ENCODE measurements at places on chromosomes 2 and 18.

DNA sequence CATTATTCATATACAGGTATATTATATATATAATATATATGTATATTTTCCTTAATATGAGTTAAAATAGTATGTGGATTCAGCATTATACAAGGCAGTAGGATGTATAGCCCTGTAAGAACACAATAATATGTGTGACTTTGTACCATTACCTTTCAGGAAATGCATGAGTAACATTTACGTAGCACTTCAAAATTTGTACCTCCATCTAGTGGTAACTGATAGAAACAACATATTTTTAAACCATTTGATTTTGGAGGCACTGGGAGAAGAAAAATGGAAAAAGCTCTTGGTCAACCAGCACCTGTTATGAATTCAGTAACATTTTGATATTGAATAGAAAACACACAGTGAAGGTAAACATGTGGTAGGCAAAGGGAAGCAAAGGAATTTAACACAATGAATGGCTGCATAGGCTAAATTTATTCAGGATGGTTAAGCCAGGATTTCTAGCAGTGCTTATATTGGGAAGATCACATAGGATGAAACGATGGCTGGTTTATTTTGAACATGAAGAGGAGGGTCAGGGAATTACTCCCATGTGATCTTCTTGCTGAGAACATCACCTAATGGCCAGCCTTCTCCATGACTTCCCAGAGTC lies 565.5 kb downstream of the CCDC85A start:
- no peak for DNase-seq

GRCh38 chr18:2914185-2914880 lies 67.5 kb downstream of the EMILIN2 start:
- DNase-seq, result no peak

DNA sequence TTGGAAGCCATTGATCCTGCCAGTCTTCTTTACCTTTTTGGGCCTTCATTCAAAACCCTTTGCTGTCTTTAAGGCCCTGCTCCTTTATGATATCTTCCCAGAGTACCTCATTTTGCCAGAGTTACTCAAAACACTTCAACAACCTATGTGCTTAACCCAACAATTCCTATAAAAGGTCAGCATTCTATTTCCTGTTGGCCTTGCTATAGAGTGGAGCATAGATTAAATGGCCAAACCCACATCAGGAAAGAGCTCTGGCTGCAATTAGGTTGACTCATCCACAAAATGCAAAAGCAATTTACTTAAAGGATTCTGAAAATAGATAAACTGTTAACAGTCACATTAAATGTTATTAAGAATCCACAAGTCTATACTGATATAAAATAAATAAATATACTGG lies 21.2 kb downstream of the MRPL33 start:
- DNase-seq, result no peak

DNA sequence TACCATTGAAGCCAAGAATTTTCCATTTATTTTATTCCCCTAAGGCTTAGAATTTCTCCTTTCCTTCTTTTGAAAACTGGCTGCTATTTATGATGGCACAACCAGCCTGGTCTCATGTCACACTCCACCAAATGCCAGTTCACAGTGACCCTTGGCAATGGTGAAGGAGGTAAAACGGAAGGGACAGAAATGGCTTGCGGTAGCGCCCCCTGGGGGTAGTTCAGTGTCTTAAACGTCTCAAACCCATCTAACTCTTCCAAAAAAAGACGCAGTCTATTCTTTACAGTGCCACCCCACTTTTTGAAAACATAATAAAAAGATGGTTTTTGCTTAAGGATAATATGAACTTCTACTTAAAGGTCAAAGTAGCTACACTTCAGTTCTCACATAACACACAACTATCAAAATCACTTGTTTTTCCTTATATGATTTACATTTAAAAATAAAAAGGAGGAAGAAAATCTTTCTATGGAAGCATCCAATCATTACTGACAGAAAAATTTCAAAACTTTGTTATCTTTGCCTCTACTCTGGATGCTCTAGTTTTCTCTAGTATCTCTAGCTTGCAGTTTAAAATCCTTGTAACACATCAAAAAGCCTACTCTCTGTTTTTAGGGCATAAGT lies 28.0 kb downstream of the PNO1 start:
- DNase-seq, result peak; percentile 35

- DNase-seq, result no peak
Measured at GRCh38 chr2:112342067-112342550, 66.7 kb downstream of the ZC3H6 start.

DNA sequence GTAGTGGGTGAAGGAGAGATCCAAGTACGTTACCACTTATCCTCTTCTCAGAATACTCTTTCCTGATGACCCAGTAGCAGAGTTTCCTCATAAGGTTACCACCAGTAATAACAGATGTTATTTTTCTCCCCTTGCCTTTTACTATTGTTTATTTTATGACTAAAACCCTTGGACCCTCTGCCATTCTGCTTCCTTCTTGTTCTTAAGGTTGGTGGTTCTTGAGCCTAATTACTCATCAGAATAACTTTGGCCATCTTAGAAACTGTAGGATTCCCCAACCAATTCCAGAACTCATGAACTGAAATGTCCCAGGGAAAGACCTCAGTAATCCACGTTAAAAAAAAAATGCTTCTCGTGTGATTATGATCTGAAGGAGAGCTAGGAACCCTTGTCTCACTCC lies 64.9 kb downstream of the CHST9 start:
- DNase-seq, result no peak

- peak; percentile 29 for DNase-seq
Measured at GRCh38 chr2:70789304-70790135, 923 bp downstream of the FIGLA start.

DNA sequence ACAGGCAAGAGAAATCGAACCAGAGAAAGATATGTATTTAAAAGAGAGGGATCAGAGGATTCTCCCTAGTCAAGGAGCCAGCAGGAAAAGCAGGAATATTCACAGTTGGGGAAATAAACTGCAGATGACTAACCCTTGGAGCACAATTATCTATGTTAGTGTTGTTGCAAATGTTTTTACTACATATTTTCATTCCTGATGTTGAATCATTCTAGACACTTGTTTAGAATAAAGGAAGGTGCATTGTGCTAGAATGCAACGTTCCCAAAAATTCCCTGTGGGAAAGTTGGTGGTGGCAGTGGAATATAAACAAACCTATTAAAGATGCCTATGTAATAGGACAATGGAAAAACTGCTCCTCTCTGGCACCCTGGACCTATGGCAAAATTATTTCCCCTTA lies 63.3 kb downstream of the DTNA start:
- no peak for DNase-seq

GRCh38 chr2:223086370-223086981 lies 34.5 kb downstream of the KCNE4 start:
- no peak for DNase-seq

- no peak for DNase-seq
Measured at GRCh38 chr18:62717169-62717924, 2.0 kb downstream of the PHLPP1 start.

GRCh38 chr2:7007846-7008741 lies 90.9 kb downstream of the RNF144A start:
- DNase-seq, result no peak

DNA sequence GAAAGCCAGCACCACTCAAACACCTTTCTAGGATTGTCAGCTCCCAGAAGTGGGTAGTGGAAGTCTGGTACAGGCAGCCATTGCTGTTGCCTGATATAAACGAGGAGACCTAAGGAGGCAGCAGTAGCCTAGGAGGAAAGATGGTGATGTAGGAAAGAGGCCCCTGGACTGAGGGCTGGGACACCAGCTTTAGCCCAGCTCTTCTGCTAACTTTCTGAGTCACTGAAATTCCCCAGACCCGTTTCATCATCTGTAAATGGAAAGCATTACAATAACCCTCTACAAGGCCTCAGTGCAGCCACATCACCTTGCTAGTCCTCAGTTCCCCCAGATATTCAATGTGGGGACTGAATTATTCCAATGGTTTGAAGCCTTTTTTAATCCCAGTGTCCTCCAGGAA lies 336.5 kb downstream of the TNS1 start:
- DNase-seq, result no peak

- DNase-seq, result no peak
Measured at GRCh38 chr2:56500317-56500716, 316.5 kb downstream of the CCDC85A start.

DNA sequence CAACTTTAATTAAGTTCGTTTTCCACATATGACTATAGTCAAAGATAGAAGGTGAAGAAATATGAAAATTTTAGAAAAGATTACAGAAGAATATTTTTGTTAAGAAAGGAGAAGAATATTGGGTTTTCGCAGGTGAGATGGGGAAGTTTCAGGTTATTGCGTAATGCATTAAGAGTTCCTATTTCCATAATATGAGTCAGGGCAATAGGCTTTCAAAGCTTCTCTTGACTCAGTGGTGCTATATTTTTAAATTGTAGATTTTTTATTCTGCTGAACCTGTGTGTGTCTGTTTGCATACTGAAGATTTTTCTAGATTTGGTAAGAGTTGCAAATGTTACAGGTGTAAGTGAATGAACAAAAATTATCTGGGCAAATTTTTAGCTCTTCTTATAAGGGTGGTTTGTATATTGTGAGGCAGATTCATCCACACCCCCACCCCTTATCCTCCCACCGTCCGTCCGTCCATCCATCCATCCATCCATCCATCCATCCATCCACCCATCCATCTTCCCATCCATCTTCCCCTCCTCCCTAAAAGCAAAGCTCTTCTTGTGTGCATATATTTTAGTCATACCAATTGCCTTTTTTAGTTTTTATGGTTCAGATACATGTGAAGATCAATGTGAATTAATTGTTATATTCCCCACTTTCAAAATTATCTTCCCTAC lies 69.6 kb downstream of the MYO1B start:
- no peak for DNase-seq

- no peak for DNase-seq
Measured at GRCh38 chr2:118846953-118847761, at the start of gene EN1. Gene EN1, minus strand, starts transcription at chr2:118847648. Its CDS starts 481 bp downstream, at chr2:118847167.

- DNase-seq, result no peak
Measured at GRCh38 chr2:147110317-147110716, 734.5 kb upstream of the ACVR2A start.

- DNase-seq, result no peak
Measured at GRCh38 chr2:53989210-53989862, 18.5 kb upstream of the PSME4 start.

DNA sequence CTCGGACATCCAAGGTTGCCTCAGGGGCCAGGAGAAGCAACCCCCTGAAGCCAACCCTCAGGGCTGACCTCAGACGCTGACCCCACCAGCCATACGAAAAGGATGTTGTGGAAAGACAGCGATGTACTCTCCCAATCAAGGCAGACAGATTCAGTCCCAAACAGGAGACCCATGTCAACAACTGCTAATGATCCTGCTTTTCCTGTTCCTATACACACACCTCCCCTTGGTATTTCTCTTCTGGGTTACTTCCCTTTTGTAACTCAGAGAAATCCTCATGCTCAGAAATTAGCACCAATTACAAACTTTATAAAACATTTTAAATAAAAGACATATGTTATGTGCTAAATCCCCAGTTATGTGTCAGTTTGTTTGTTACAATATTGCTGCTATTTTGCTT lies 120.8 kb downstream of the PID1 start:
- no peak for DNase-seq

GRCh38 chr2:15006667-15007066 lies 374.1 kb downstream of the LRATD1 start:
- DNase-seq, result no peak

DNA sequence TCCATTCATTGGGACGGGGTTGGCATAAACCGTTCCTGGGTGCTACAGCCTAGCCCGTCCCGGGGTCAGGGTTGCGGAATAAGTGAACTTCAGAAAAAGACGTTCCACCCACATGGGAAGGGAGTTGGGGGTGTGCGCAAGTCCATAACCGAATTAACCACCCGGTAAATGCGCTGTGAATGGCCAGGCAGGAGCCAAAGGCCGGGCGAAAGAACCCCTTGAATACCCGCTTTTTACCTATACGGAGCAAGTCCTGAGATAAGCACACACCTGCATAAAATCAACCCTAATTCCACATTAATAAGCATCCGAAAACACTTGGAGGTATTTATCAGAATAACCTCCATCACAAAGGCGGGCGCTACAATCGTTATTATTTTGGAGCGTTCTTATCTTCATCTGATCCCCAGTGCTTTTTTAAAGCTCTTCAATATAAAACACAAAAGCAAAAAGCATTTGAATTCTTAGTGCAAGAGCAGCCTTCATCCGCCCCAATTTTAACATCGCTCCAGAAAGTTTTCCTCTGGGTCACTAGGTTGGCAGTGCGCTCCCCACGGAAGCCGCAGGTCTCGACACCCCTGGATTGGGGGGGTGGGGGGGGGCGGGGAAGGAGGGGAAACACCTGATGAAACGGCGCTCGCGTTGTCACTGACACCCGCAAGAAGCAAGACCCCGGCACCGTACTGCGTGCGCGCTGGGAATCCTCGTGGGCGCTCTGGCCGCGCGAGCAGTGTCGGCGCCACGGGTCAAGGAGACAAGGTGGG lies 1.2 kb downstream of the SATB2 start:
- no peak for DNase-seq

DNA sequence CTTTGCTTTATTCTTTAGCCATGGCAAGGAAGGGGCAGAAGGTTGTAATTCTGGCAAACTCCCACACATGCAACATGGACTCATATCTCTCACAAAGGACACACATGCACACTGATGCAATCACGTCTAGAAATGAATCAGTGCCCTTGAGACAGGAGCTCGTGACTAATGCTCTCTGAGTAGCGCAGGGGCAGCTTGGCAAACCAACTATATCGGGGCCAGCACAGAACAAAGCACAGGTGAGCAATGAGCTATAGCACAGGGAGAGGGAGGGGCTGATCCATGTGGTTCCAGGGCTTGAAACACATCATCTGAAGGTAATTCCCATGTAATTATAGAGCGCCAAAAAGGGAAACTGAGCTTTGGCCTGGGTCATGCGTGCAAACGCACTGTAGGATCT lies 165.2 kb upstream of the KLF7 start:
- DNase-seq, result no peak

DNA sequence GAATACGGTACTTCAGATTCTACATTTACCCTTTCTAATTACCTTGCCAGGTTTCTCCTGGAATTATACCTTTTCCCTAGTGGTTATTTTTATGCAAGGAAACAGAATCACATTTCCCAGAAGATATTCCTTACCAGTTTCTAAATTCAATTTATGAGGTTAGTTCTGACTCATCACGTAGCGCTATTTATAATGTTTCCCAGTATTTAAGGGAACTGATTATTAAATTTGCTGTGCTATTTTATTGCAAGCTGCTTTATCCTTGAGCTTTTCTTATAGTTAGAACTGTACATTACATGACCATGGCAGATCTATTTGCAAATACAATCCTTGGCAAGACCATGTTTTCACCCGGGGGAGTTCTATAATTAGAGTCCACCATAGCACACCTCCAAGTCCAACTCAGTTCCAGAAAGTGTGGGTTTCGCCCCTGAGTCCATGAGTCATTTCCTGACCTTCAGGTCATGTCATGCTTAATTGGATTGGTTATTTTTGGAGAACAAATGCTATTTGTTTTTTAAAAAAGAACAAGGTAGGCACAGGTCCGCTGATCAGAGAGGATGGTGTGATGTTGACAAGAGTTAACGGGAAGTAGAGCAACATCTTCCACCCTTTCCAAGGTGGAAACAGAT lies 126.6 kb downstream of the ZNF532 start:
- DNase-seq, result no peak

- DNase-seq, result no peak
Measured at GRCh38 chr2:37669446-37669845, 2.0 kb downstream of the CDC42EP3 start.
